ENCODE measurements at places on chromosomes 13 and 19.

DNA sequence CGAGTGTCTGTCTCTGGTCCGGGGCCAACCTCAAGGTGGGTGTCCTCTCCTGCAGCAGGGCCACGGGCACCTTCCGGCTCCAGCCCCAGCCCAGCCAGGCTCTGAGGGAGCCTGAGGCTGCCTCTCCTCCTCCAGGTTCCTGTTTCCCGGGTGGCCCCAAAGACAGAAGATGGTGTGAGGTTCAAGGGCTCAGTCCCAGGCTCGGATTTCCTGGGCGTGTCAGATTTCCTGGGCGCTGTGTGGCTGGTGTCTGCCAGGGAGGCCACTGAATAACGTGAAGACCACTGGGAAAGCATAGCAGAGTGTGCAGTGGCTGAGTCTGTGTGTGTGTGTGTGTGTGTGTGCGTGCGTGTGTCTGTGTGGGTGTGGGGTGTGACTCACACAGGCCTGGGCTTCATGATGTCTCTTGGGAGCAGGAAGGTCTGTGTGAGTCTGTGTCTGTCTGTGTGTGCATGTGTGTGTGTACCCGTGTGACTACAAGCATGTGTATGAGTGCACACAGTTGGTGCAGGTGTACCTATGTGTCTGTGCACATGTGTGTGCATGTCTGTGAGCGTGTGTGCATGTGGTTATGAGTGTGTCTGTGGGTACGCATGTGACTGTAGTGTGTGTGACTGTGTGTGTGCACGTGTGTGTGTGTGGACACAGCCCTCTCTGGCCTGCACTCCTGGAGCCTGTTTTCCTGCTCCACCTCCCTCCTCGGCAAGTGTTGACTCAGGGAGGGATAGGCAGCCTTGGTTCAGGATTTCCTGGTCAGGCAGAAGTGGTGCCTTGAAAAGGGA is 28.3 kb downstream of the CEBPA start:
- DNase-seq = no peak

- DNase-seq = no peak
These were observed 332.6 kb upstream of the DACH1 start for GRCh38 chr13:72199640-72200039.

GRCh38 chr13:29681864-29682263 is 86.4 kb upstream of the SLC7A1 start:
- DNase-seq = no peak

GRCh38 chr19:48641850-48642249 is 4.1 kb downstream of the CA11 start:
- DNase-seq = no peak

DNA sequence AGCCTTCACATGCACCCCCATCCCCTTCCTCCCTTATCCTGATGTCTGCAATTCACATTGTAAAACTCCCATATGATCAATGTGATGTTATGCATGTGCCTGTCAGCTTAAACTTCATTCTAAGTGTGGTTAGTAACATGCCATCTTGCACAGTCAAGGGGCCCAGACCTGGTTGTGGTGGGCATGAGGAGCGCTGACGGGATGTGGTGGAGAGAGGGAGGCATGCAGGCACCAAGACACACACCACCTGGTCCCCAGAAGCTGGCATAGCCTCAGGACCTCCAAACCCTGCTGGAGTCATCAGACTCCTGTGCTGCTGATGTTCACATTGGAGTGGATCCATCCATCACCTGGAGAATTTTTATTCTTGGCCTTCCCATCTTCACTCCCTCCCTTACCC is 90.5 kb upstream of the ABCC4 start:
- DNase-seq = no peak

DNA sequence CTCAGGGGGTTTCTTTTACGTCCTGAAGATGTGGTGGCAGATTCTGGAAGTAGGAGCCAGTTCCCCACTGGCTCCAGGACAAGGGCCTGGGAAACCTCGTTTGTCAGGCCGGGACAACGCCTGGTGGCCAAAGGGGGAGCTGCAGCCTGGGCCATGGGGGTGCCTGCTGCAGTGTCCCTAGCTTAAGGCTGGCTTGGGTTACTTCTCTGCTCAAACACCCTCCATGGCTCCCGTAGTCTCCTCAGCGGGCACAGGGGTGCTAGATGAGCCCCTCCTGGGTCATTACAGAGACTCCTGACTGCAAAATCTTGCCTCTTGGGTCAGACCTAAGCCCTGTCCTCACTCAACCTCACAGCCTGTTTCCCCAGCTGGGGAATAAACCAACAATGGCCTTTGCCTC is 14.7 kb downstream of the CILP2 start:
- no peak for DNase-seq

DNA sequence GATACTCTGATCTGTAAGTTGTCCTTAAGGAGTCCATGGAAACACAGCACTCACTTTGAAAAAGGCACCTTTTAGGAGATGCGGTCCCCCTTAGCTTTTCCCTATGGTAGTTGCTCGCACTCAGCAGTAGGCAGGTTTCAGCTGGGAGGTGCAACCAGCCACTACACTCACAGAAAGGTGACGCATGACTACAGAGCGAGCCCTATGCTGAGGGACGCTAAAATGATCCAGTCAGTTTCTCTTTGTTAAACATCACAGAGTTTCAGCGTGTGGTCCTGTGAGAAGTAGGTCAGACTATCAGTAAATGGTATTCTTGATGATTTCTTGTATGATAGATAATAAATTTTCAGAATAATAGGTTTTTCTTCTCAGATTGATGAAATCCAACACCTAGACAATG is 362.7 kb upstream of the MIR17HG start:
- DNase-seq = no peak

DNA sequence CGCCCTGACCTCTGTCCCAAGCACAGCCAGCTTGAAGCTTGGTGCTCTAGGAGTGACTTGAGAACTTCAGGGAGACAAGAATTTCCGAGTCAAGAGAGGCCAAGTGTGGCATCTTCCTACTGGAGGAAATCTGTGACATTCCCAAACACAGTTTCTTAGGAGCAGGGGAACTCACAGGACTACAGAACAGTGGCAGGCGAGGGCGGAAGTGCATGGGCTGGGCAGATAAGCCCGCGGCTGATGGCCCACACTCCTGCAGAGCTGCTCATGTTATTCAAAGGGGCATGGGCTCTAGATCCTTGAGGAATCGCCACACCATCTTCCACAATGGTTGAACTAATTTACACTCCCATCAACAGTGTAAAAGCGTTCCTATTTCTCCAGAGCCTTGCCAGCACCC is 168.8 kb downstream of the KATNAL1 start:
- DNase-seq = no peak

DNA sequence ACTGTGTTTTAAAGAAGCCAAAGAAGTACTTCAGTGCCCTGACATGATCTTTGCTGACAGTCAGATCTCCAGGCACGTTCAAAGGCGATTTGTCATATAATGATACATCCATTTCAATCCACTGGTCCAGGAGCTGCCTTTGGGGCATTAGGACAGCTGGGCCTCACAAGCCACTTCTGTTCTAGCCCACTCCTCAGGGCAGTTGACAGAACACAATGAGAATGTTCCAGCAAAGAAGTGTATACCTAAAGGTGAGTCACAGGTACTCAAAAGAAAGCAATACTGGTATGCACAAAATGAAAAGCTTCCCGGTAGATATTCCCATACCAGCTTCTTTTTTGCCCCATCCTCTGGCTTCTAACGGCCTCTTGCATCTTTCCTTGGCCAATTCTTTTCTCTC is 12.5 kb upstream of the MAP3K10 start:
- DNase-seq = no peak

GRCh38 chr19:18768046-18768771 is 22.9 kb downstream of the COMP start:
- DNase-seq = no peak

DNA sequence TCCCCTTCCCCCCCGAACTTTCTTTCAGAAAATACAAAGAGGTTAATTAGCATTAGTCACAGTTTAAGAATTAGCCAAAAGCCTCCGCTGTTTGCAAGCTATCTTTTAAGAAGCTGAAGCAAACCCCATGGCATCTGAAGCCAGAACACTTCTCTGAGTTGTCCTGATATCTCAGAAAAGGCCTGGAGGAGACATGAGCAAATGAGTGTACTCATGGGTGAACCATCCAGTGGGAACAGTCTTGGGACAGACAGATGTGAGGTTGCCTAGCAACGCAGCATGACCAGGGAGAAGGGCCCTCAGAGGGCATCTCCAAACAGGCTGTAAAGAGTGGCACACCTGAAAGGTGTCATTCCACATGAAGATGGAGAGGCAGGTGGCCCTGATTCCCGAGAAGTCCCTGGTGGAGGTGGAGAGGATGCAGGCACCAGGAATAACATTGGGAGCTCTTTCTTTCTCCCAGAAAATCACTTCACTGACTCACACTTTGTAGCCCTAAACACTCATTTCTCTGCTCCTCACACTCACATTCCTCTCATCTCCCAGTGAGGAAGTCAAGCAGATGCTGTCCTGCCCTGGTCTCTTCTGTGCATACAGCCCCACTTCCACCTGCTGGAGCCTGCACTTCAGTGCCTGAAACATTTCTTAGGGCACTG is 87.0 kb upstream of the TSHZ3 start:
- no peak for DNase-seq

DNA sequence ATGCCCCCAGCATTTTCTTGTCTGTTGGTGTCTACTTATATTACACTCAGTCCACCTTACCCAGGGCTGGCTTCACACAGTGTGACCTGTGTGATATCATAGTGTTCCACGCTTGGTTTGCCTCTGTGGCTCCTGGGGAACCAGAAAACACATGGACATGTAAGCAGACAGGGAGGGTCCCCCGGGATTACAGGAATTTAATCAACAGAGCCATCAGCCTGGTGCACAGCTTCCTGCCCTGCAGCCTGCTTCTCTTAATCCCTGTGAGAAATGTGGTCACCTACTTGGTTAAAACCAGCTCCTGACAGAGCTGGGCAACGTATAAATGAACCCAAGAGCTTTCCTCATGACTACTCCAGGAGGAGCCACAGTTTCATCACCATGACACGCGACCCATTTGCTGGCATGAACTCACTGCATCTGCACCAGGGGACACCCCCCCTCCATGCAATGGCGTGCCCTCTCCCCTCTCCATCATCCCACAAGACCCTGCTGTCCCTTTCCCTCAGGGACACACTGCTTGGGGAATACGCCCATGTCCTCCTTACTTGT is 152.1 kb downstream of the UQCRFS1 start:
- no peak for DNase-seq
